Stimulated activated CD8-positive, alpha-beta memory T cell treated with anti-CD3 and anti-CD28 coated beads, Interleukin-7, amount 100 ng/mL, for 1 hour (primary cell): ENCODE measurements at places on chromosomes 4 and X.

- DNase-seq, result no peak
Observed at GRCh38 chrX:130165181-130165702, 399 bp downstream of the AIFM1 start.

- DNase-seq, result no peak
Observed at GRCh38 chrX:134604701-134605311, 53.5 kb downstream of the PLAC1 start.

- DNase-seq, result no peak
Observed at GRCh38 chr4:25815586-25815985, 47.2 kb downstream of the SEL1L3 start.

DNA sequence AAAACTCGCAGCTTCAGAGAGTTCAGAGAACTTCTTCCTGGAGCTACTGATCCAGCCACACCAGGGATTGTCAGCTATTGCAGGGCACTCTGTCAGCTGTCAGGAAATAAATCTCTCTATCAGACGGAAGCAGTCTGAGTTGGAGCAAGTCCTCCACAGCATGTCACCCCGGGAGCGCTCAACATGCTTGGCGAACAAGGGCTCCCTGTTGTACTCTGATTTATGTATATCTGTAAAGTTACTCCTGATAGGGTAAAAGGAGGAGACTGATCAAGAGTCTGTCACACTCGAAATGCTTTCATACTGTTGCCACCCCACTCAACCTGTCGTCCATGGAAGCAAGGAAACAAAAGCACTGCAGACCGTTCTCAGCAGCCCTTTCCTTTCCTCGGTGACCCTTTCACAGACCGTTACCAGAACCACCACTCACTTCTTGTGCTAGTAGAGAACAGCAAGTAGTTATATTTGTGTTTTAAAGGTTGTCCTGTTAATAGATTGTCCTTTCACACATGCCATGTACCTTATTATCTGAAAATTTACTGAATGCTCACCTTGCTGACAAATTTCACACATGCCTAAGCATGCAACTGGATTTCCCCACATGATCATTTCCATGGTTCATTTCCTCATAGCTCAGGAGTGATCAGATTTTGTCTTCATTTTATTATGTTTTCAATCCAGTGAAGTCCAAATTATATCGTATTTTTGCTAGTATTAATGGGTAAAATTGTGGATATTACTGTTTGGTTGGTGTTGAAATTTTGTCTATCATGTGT, 2108.9 kb upstream of the TENM3 start:
- DNase-seq, result no peak

DNA sequence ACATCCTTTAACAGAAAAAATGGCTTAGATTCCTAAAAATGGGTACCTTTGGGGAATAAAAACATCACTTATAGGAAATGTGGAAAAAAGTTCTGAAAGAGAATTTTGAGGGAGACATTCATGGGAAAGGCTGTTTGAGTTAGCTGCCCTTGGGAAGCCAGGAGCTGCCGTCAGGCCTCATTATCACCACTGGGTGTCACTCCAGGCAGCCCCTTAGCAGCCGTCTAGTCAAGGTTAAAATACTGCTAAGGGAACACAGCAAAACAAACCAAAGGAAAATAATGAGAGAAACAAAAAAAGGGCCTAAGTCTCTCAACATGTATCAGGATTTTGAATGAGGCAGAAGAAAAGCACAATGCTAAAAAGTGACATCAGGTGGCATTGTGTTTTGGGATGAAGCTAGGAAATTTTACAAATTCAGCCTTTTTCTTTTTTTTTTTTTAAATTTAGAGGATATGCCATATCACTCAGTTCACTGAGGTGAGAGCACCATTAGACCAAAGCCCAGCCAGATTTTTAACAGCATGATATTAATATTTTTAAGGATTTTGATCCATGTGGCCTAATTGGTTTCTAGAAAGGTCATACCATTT, 235.3 kb downstream of the GPAT3 start:
- no peak for DNase-seq

DNA sequence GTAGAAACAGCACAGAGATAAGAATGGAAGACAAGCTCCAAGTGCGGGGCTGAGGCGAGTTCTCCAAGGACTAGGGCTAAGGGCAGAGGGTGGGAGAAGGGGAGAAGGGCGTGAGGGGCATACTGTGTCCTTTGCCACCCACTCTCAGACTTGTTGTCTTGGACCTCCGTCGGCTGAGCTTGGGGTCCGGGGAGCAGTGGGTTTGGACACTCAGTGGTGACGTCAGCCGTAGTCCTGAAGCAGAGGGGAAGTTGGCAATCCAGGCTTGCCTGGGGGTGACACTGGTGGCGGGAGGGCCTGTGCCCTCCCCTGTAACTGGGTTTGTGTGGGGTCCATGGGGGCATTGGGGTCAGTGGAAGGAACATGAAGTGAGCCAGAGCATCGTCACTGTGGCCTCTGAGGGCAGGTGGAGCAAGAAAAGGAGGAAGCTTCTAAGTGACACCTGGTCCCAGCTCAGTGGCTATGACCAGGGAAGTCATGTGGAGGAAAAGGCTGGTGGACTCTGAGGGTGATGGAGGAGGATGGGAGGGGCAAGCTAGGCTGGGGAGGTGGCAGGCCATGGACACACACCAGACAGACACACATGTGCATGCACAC, 17.6 kb downstream of the CD99 start:
- no peak for DNase-seq

DNA sequence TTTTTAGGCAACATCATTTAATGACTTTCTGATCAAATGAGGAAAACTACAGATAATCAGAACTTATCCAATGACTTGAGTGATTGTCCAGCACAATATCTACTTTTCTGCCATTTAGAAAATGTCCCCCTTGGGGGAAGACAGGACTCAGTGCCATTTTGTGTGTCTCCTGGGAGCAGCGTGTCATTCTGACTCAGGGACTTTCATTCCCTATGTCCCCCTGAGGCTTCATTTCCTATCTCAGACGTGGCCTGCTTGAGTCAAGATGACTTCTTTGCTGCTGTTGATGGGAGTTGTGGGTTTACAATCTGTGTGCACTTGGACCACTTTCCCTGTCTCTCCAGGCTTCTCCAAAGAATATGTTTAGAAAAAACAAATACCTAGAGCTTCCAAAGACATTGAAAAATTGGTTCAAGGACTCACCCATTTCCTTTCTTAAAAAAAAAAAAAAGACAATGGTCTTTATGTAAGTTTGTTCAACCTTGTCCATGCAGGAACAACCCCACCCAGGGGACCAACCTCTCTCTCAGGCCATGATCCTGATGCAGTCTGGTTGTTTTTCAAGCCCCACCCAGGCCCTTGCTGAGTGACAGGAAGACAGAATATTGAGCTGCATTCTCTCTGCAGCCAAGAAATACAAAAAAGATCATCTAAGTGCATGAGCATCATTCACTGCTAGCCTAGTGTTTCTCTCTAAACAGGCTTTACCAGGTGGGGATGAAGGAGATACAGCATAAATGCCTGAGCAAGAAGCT, 34.3 kb upstream of the TMEM154 start:
- DNase-seq, result no peak

DNA sequence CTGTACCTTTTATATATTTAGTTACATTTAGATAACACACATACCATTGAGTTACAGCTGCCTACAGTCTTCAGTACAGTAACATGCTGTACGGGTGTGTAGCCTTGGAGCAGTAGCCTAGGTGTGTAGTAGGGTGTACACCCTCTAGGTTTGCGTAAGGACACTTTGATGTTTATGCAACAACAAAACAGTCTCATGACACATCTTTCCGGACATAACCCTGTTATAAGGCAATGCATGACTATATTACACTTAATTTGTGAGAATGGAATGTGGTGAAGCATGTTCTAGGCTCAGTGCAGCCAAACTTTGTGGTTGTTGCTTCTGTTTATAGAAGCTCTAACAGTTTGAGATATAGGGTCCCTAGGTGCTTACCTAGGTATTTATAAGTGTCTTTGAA, 65.4 kb downstream of the SPRY1 start:
- no peak for DNase-seq

DNA sequence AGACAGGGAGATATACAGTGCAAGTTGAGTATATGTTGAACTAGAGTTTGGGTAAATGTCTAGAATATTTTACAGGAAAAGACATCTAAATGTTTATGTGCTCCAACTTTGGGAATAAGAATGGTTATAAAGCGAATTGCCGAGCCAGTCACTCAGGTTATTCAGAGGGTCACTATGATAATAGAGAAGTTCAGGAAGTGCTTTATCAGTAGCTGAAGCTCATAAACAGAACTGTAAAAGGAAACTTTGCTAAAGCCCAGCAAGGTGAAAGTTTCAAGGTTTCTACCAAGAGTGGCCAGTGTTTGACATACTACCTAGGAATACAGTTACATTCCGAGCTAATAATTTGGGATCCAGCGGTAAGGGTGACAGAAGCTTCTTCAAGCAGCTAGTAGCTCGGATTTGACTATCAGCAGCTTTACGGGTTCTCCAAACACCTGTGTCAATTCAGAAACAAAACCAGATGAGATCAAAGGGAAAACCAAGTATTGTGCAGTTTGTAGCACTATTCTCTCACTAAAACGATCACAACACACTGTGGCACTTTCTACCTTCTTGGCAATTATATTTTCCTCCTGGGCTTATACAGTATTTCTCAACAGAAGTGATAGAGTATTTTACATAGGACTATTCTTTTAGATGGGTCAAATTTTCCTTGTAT, 17.2 kb upstream of the BCLAF3 start:
- no peak for DNase-seq

DNA sequence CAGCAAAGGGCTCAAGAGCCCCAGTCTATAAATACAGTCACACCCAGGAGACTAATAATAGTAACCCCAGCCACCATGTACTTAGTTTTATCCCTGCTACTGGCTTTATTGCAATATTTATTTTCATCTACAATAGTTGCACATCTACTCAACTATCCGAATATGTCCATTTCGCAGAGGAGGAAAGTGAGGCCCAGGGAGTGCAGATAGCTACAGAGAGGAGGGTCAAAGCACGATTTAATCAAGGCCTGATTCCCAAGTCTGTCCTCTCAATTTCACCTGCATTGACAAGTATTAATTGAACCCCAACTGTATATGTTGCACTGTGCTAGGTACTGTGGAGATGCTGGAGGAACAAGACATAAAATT, 4.0 kb upstream of the PLP2 start:
- DNase-seq, result no peak

- no peak for DNase-seq
Observed at GRCh38 chrX:16633754-16634153, 16.2 kb upstream of the S100G start.

DNA sequence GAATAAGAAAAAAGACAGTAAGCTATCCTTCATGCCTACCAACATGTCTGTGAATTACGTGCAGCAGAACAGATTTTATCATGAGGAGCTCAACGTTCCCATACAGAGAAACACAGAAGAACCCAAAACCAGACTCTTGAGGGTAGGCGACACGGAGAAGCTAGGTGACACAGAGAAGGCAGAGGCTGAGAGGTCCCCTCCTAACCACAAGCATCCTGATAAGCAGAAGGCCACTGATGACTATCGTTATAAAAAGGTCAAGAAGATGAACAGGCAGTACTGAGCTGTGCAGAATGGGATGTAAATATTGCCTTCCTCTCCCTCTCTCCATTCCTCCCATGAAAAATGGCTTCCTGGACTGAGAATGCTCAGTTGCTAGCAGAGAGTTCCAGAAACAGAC, 350.2 kb upstream of the BOD1L1 start:
- no peak for DNase-seq
